Activated naive CD4-positive, alpha-beta T cell treated with anti-CD3 and anti-CD28 coated beads, Interleukin-2, amount 10 ng/mL, durations not matched to agents 7 days and 5 days (primary cell): ENCODE measurements at places on chromosomes 6 and 20.
A peak's percentile ranks its signal among the peaks of the same experiment; 100 is the strongest.

- DNase-seq = peak; percentile 43
Measured at GRCh38 chr20:48523191-48523995, 304.4 kb downstream of the PREX1 start.

GRCh38 chr6:169109411-169110220, 144.0 kb downstream of the THBS2 start:
- no peak for DNase-seq

DNA sequence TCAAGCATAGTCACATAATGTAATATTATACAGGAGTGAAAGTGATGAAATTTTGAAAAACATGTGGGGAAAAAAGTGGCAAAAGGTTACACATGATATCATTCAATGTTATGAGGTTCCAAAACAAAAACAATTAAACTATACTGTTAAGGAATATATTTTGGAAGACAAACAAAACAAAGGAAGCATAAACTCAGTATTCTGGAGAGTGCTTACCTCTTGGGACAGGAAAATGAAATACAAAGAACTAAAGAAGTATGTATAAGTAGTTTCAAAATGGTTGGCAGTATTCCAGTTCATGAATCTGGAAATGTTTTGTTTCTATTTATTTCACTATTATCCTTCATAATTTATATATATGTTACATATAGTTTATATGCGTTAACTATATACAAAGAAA, 213.5 kb downstream of the MOXD1 start:
- DNase-seq = no peak

- no peak for DNase-seq
Measured at GRCh38 chr6:41878961-41879405, 16.2 kb downstream of the USP49 start.

GRCh38 chr6:156021746-156022396, 566.2 kb upstream of the NOX3 start:
- no peak for DNase-seq

- DNase-seq = no peak
Measured at GRCh38 chr20:32111753-32112152, 2.2 kb downstream of the TM9SF4 start.

DNA sequence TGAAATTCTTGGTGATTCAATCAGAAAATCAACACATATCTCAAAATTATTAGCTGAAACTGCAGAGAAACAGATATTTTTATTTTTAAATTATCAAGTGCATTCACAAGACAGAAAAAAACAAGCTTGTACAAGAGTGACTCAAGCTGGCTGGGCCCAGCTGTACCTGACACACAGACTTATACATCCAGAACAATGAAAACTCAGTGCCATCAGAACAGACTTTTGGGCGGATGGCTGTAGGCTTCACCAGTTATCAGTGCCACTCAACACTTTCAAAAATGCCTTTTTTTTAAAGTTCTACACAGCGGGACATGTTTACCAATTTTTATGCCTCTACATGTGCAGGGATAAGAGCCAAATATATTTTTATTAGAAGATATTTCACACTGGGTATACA, 102.8 kb downstream of the MYB start:
- DNase-seq = no peak

DNA sequence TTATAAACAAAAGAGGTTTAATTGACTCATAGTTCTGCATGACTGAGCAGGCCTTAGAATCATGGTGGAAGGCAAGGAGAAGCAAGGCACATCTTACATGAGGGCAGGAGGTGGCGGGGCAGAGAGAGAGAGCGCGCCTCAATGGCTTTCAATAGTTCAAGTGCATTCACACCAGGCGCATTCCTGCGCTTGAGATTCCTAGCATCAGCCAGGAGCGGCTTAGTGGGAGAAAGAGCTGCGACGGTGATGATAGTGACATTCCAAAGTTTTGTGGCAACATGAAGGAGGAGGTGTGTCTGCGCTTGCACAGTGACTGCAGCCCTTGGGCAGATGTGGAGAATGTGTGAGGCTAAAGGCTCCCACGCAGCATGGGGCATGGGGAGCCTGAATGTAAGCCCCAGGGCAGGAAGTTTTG, 25.0 kb upstream of the EMILIN3 start:
- DNase-seq = no peak

DNA sequence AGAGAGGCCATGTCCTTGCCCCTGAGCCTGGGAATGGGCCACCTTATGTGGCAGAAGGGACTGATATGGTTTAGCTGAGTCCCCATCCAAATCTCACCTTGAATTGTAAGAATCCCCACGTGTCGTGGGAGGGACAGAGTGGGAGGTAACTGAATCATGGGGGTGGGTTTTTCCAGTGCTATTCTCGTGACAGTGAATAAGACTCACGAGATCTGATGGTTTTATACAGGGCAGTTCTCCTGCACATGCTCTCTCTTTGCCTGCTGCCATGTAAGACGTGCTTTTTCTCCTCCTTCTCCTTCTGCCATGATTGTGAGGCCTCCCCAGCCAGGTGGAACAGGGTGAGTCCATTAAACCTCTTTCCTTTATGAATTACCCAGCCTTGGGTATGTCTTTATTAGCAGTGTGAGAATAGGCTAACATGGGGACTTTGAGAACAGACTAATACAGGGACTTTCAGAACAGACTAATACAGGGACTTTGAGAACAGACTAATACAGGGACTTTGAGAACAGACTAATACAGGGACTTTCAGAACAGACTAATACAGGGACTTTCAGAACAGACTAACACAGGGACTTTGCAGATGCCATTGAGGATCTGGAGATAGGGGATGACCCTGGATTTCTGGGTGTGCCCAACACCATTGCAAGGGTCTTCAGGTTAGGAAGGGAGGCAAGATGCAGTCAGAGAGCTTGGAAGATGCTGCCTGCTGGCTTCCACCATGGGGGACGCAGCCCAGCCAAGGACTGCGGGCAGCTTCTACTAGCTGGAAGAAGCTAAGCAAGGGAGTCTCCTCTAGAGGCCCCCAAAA, 86.9 kb downstream of the RAMACL start:
- DNase-seq = no peak

DNA sequence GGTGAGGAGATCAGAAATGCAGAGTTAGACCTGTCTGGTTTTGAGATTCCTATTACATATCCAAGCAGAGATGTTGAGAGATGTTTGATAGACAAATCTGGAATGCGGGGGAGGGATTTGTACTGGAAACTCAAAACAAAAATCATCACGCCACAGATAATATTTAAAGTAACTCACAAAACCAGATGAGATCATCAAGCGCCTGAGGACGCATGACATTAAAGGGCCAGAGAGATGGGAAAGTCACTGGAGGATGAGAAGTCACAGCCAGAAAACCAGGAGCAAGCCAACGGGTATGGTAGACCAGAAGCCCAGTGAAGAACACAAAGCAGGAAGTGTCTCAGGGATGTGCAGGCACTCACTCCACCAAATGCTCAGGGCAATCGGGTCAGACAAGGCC, 87.7 kb downstream of the DLL1 start:
- DNase-seq = peak; percentile 3

DNA sequence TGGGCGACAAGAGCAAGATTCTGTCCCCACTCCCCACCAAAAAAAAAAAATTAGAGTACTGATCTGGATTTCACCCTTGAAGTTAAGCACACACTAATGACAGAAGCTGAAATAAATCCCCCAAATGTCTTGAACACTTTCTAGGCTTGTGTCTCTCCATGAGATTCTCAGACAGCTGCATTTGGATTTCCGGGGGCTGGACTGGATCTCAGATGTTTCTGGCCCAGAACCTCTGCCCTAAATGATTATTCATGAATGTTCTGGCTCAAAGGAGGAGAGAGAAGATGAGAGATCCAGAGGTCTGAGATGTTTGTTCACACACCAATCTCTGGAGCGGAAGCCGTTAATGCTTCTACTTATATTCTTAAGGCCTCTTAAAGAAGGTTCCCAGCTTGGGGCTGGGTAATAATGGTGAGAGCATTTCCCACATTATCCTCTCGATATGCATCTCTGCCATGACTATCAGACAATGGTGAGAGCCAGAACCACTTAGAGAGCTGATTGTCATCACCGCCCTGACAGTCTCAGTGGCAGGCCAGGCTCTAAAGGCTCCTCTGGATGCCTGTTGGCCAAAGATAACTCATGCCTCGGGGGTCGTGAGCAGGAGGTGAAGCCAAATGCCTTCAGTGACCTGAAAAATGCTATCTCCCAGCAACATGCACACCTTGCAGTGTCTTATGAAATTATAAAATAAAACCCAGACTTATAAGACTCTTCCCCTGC, 127.9 kb upstream of the AGPAT4 start:
- no peak for DNase-seq

- DNase-seq = no peak
Measured at GRCh38 chr20:19615629-19616028, 142.4 kb upstream of the RIN2 start.

DNA sequence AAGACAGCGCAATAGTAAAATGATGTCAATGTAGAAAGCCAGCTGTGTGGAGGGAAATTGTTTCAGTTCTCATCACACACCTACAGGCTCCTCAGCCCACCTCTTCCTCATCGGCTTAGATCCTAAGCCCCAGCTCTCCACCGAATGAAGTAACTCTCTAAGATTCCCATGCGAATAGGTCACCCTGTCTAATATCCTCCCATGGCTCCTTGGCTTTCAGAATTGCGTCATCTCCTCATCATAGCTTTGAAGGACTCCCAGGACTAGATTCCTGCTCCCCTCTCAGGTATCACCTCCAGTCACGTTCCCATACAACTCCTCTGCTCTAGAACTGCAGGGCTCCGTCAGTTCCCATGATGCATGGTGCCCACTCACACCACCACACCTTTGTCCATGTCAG, 16.2 kb upstream of the SLC22A16 start:
- DNase-seq = no peak

GRCh38 chr6:115972679-115973078, 88.0 kb downstream of the FRK start:
- no peak for DNase-seq

DNA sequence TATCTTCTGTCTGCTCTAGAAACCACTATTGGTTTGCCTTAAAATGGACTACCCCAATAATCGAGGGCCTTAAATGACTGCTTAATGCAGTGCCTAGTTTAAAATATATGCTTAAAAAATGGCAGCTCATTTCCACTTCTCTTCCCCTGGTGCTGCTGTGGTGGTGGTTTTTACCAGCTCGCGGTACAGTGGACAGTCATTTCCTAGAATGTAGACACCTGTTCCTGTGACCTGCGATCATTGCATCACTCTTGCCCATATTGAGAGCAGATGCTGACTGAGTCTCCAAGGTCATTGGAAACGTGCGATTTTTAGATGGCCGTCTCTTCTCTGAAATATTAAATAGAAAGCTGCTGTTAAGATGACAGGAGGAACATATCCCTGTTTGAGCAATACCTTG, 164.1 kb downstream of the UTRN start:
- no peak for DNase-seq

GRCh38 chr6:133179481-133179880, 61.7 kb upstream of the EYA4 start:
- no peak for DNase-seq

DNA sequence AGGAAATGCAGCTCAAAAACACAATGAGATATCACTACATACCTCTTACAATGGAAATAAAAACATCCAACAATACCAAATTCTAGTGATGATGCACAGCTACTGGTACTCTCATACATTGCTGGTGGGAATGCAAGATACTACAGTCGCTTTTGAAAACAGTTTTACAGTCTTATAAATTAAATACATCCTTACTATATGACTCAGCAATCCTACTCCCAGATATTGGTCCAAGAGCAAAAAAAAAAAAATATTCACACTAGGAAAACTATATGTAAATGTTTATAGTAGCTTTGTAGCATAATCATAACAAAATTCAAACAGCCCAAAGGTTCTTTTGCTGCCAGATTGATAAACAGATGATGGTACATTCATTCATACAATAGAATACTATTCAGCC, 217.4 kb upstream of the FAM83B start:
- no peak for DNase-seq

DNA sequence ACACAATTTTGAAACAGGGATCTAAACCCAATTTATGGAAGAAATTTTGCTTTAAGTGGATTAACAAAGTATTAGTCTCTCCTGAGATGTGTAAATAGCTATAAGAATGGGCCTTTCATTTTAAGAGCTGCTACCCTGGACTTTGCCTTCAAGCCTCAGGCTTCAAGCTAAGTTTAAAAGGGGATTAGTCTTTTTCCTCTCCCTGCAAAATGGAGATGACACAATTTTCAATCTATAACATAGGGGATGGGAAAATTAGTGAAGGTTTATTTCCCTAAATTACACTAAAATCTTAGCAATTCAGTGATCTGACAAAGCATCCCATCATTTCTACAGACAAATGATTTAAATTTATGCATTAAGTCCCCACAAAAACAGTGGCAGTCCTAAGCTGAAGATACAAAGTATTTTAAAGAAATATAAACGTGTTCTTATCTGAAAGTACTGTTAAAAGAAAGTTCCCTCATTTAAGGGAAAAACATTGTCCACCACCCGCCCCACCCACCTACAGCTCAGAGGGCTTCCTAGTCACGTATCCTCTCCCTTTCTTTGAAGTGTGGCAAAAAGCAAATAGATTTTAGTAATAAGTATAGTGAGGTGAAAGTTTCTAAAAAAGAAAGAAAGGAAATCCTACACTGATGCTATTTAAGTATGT, 14.5 kb downstream of the ARHGAP18 start:
- DNase-seq = peak; percentile 56

GRCh38 chr6:165183071-165183470, 126.3 kb downstream of the C6orf118 start:
- no peak for DNase-seq

DNA sequence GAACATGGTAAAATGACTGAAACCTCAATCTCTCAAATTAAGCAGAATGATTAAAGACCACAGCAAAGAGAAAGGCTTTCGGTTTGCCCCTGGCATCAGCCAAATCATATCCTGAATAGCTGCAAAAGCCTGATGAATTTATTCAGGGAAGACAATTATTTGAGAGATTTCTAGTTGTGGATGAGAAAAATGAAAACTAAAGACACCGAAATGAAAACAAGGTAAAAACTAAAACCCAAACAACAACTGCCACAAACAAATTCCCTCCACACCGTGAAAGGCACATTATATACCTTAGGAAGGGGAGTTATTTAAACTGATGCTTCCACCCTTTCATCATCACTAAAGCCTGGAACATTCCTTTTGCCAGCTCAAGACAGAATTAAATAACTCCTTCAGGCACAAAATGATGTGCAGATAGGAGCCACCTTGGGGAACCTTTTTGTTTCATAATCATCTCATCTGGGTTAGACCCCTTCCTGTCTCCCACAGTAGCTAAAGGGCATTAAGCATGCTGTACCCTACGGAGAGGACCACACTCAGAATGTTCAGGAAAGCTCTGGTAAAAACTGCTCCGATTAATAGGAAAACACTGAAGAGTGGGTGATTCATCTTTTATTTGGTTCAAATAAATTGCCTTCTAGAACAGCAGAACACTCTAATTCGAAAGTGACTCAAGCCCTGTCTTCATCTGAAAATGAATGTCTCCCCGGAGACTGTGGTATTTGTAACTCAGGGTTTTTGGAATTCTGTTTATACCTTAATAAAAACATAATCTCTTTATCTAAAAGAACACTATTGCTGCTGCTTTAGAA, 9.1 kb upstream of the ANKRD60 start:
- DNase-seq = no peak

GRCh38 chr6:58113960-58114359, 796.5 kb downstream of the PRIM2 start:
- no peak for DNase-seq
